Kidney epithelial cell (primary cell): ENCODE measurements at places on chromosomes 16 and 17.

DNA sequence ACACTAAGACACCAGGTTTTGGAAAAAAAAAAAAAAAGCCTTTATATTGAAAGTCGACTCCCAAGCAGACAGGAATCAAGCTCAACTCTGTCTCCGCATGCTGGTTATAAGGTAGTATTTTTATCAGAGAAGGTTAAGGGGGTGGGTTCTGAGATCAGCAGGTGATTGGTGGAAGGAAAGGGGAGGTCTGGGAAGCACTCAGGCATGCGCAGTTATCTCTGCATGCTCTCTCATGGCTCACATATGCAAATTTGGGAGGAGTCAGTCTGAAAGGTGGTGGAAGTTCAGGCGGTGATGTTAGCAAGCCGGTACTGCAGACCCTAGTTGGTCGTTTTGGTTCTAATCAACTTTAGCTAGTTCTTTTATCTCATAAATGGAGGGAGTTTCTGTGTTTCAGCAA, 357.6 kb upstream of the C16orf82 start:
- DNase-seq = no peak

DNA sequence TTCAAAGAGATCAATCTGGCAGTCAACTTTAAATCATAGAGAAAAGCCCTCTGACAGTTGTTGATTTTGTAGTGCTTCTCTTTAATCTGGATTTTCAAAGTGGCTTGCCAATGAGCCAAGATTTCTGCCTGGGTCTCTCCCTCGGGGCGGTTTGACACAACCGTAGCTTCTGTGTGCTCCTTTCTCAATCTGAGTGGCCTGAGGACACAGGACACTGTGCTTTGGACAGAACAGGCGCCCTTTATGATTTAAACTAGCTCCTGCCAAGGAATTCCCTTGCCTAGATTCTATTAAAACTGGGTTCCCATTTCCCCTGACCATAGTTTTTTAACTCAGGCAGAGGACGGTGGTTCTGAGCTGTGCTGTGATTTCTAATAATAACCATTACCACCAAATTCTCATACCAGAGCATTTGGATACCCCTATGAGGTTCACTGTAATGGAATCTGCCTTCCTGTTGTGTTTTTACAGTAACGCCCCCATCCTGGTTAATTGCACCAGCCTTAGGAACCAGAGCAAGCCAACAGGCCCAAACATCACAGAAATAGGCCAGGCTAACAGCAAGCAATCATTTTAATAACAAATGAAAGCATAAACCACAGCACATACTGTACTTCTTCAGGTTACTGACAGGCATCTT, 4.0 kb downstream of the ZFHX3 start:
- no peak for DNase-seq

GRCh38 chr17:71633391-71633849, 487.4 kb upstream of the SOX9 start:
- DNase-seq = peak; percentile 90

DNA sequence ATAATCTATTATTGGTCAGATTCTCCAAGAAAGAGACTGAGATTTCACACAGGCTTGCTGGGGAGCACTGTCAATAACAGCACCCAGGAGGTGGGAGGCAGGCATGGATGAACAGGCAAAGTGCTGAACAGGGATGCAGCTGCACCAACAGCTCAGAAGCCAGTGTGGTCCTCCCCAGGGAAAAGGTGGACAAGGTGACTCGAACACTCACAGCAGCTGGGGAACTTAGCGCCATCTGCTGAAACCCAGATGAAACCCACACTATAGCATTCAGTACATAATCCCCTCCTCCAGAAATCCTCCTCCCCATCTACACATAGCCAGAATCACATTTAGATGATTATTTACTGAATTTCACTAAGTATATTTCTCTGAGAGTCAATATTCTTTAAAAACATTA, 255.2 kb upstream of the WSB1 start:
- DNase-seq = no peak

- no peak for DNase-seq
Observed at GRCh38 chr17:77247048-77247541, 106.3 kb downstream of the SEC14L1 start.

DNA sequence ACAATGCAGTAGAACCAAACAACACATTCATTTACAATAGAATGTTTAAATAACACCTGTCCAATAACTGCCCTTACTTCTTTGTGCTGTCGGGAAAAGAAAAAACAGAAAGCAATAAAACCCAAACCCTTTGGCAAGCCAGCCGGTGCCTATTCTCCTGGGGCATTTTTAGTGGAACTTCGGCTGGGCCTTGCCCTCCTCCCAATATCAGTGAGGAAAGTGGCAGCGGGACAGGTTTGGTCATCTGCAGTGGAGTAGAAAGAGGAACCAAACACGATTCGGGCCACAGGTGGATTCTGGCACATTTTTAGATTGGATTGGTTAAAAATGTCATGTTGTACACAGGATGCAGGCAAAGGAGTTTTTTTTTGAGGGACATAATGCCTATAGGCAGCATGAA, 32.0 kb downstream of the PSME3IP1 start:
- no peak for DNase-seq

GRCh38 chr17:63824362-63824761, 2.9 kb upstream of the PSMC5 start:
- no peak for DNase-seq

DNA sequence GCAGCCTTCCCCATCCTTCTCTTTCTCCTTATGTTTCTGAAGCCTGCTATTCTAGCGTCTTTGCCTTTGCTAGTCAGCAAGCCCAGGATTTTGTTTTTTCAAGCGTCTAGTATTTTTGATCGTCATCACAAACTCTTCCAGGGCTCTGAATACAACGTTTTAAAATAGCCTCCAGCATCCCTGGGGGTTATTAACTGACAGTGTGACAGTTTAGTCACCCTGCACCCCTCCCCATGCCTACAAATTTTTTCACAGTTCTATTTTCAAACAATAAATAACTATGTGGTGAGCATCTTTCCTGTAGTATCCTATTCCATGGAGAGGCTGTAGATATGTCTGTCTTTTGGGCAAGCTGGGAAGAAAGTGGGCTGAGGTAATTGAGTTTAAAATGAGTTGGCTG, 280.9 kb downstream of the MAP2K4 start:
- no peak for DNase-seq

GRCh38 chr17:73090396-73091202, 1.9 kb downstream of the SLC39A11 start:
- no peak for DNase-seq

DNA sequence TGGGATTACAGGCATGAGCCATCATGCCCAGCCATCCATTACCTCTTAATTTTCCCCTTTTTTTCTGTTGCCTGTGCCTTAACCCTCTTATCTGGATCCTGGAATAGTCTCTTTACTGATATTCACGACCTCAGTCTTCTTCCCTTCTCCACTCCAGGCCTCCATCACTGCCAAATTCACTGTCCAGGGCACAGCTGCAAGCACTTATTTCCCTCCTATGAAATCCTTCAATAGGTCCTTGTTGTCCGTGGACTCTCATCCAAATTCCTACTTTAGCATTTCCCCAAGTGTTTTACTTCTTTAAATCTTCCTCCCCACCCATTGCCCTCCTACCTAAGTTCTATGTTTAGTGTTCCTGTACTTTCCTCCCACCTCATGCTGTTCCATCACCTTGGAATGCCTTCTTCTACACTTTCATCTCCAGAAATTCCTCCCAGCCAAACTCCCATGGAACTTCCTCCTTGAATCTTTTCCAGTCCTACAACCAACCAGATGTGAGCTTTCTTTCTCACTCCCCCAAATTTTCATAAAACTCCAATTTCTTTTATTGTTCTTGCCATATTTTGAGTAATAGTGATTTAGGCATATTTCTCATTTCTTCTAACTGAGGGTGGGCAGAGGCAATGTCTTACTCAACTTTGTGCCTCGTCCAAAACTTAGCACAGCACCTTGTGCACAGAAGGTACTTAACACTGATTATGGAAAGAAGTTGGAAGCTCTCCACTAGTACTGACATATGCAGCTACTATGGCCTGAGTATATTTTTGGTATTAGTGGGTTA, 35.3 kb downstream of the FAM20A start:
- DNase-seq = no peak

- no peak for DNase-seq
Observed at GRCh38 chr17:79388556-79389295, 222.1 kb downstream of the RBFOX3 start.

GRCh38 chr16:86951831-86952598, 365.2 kb downstream of the C16orf95 start:
- peak; percentile 95 for DNase-seq

DNA sequence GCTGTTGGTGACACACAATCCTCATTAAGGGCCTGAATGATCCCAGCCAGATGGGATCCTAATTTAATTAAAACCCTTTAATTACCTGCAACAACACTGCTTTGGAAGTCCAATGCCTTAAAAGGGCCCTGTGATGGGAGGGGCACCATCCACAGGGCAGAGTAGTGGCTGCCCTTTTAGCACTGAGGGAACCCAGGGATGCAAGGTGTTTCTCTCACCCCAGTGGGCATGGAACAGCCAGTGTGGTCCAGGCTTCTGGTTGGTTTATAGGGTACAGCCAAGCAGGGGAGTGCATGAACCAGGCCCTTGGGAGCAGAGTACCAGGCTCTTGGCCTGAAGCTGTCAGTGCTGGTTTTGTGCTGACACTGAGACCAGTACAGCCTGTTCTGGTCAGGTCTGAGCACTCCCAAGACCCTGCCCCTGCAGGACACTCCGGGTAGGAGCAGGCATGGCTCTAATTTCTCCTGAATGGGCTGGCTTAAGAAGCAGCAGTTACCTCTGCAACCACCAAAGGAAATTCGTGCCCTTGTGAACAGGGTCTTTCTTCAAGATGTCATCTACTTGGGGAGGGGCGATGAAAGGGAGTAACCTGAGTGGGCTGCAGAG, 9.9 kb downstream of the NXPH3 start:
- DNase-seq = no peak
